NCI-H1092 treated with DMSO at 0.1 percent for 48 hours (cell line): ENCODE measurements at places on chromosomes 7 and 10.

GRCh38 chr10:68139448-68140272 is 30.4 kb downstream of the MYPN start:
- DNase-seq: no peak

DNA sequence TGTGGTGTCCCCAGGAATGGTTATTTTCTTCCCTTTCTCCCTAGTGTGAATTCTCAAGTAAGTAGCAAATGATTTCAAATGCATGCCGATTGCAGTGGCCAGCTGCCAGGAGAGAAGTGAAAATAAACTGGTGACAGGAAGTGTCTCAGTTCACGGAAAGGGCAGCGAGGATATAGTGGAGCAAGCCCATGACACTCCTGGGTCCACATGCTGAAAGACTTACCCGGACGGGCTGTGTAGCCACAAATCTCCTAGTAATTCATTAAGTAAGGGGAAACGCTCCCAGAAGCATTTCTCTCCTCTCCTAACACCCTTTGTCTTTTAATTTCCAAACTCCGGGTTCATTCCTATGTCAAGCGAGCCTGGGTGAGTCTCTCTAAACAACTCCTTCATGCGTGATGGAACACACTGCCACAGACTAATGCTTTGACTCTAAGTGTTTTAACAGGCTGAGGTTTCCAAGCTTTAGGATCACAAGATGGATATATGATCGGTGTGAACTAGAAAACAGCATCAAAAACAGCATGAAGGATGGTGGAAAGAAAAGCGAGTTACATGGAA is 125.6 kb downstream of the CYP26A1 start:
- DNase-seq: peak; percentile 56

- no peak for DNase-seq
Observed at GRCh38 chr7:7185371-7185989, 3.1 kb downstream of the C1GALT1 start.

DNA sequence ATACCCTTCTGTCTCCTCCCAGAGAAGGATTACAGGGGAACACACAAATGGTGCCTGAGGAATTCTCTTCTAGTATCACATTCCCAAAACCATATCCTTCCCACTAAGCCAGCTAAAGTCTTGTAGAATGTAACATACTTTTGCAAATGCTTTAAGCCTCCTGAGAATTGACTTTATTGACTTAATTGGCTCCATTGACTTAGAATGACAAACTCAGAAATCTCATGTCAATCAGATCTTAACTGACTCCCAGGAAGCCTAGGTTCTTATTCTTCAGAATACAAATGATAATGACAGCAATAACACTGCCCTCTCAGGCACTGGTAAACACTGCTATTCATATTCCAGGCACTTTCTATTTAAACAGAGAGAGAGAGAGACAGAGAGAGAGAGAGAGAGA is 356.9 kb upstream of the PRKCQ start:
- no peak for DNase-seq
